Smooth muscle cell of trachea (primary cell): ENCODE measurements at places on chromosomes 13 and 19. TPM values are rescaled to one million over a fixed set of nuclear protein-coding genes. Genes with fewer than 3 reads are reported as not detected.

Gene GPR18
- not detected in 2 replicates for total RNA-seq

Gene DZIP1
- total RNA-seq: 50.0 and 52.7 TPM in 2 replicates

Gene PDX1
- total RNA-seq: not detected in 2 replicates

Gene FSD1
- 12.9 and 19.2 TPM in 2 replicates for total RNA-seq

Gene FLT3LG
- 3.6 and 7.9 TPM in 2 replicates for total RNA-seq

Gene SH2D3A
- 0.15 TPM in 1 of 2 replicates, not detected in the other for total RNA-seq

Gene PNMA8C
- total RNA-seq: under 0.01 and 0.15 TPM in 2 replicates

Gene YJEFN3
- total RNA-seq: 0.33 and 1.0 TPM in 2 replicates

Gene MYO16
- 0.17 and 0.29 TPM in 2 replicates for total RNA-seq

Gene CACNG7
- 0.44 and 2.6 TPM in 2 replicates for total RNA-seq

Gene SIAH3
- total RNA-seq: not detected in 2 replicates

Gene THOP1
- total RNA-seq: 63.5 and 99.0 TPM in 2 replicates

Gene VSTM2B
- total RNA-seq: not detected in 2 replicates

Gene TNPO2
- 37.8 and 50.0 TPM in 2 replicates for total RNA-seq

Gene ZNF428
- 27.8 and 50.4 TPM in 2 replicates for total RNA-seq

Gene IGFLR1
- total RNA-seq: 0.29 and 1.2 TPM in 2 replicates

Gene C19orf67
- total RNA-seq: 0.17 TPM in 1 of 2 replicates, not detected in the other

Gene TMPRSS9
- total RNA-seq: under 0.01 TPM in 1 of 2 replicates, not detected in the other

Gene AP3D1
- 116 and 169 TPM in 2 replicates for total RNA-seq

Gene FCER2
- total RNA-seq: not detected in 2 replicates

Gene ZNF160
- 29.2 and 37.7 TPM in 2 replicates for total RNA-seq

Gene AMH
- total RNA-seq: 0.44 and 1.5 TPM in 2 replicates

Gene CEACAM8
- not detected in 2 replicates for total RNA-seq

Gene CD177
- under 0.01 and 0.17 TPM in 2 replicates for total RNA-seq

Gene KCTD15
- total RNA-seq: 8.6 and 13.6 TPM in 2 replicates

Gene PTGIR
- total RNA-seq: 2.9 and 6.8 TPM in 2 replicates

Gene PSG11
- not detected in 2 replicates for total RNA-seq

Gene DIRAS1
- 6.4 and 12.4 TPM in 2 replicates for total RNA-seq

Gene PSG5
- 8.6 and 19.8 TPM in 2 replicates for total RNA-seq

Gene ZNF708
- 3.6 and 8.3 TPM in 2 replicates for total RNA-seq

Gene FRY
- total RNA-seq: 15.1 and 24.3 TPM in 2 replicates

Gene FUT2
- not detected in 2 replicates for total RNA-seq

Gene CASP14
- total RNA-seq: not detected in 2 replicates

Gene ACP5
- 0.66 TPM in 1 of 2 replicates, not detected in the other for total RNA-seq
